ENCODE measurements at places on chromosomes 2 and 18.

DNA sequence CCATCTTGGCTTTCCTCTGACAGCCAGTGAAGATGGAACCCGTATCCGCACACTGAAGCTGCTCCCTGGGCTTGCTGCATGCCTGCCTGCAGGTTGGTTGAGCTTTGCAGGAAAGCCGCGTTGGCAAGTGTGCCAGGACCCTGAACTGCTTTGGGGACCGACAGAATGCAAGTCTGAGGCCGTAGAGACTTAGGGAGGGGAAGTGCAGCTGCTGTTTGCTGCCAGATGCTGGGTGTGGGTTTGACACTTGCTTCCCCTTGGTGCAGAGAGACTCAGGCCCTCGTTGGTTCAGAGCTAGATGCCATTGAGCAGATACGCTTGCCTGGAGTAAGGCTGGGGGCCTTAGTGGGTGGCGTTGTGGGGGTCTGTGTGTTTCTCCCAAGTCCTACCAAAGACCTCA is 13.1 kb upstream of the PHLPP1 start:
- DNase-seq, result no peak

DNA sequence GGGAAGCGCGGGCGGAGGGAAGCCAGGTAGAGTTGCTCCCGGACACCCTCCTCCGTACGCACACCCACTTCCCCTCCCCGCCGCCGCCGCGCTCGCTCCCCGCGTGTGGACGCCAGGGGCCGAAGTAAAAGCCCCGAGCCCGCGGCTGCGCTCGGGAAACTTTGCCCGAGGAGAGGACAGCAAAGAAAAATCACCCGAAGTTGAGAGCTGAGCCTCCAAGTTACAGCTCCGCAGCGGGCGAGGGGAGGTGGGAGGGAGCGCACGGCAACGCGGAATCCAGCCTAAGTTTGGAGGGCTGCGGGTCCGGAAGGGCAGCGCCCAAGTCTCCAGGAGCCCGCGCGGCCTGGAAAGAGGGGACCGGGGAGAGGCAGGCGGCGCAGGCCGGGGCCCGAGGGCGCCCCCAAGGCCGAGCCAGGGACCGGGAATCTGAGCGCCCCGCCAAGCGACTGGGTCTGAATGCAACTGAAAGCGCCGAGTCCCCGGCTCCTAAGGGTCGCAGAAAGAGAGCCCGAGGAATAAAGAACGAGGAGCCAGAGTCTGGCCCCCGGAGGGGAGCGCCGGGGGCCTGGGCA is 706 bp upstream of the BCL11A start:
- peak; percentile 42 for DNase-seq

GRCh38 chr2:215299337-215299859 is 12.5 kb upstream of the ATIC start:
- DNase-seq, result no peak

GRCh38 chr2:69715964-69716363 is 26.0 kb upstream of the ANXA4 start:
- DNase-seq, result no peak

GRCh38 chr2:167581961-167582574 is 665.3 kb downstream of the STK39 start:
- DNase-seq, result peak; percentile 63

DNA sequence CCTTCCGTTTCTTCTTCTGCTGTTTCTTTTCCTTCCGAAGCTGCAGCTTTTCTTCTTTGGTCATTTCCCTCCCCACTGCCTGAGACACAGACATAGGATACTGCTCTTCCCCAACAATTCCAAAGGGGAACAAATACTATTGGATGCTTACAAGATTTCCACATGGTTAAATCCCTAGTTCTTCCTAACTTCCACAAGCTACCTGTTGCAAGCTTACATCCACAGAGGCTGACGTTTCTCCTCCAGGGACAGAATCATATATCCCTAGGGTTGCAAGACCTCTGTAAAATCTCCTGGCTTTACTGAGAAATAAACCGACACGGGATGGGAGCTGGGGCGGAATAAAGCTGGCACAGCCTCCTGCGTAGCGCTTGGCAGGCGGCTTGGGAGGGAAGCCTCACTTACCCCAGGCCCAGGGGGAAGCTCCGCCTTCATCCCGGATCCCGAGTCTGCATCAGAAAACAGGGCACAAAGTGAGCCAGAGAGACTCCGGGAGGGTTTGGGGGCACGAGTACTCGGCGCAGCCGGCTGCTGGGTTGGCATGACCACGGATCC is 590 bp downstream of the EIF2B4 start:
- peak; percentile 40 for DNase-seq

- DNase-seq, result no peak
Observed at GRCh38 chr18:55665506-55665905, 77.5 kb upstream of the TCF4 start.

GRCh38 chr2:54945391-54946219 is 104.6 kb downstream of the RTN4 start:
- DNase-seq, result no peak

GRCh38 chr18:41012194-41012593 is 942.8 kb upstream of the PIK3C3 start:
- DNase-seq, result no peak

DNA sequence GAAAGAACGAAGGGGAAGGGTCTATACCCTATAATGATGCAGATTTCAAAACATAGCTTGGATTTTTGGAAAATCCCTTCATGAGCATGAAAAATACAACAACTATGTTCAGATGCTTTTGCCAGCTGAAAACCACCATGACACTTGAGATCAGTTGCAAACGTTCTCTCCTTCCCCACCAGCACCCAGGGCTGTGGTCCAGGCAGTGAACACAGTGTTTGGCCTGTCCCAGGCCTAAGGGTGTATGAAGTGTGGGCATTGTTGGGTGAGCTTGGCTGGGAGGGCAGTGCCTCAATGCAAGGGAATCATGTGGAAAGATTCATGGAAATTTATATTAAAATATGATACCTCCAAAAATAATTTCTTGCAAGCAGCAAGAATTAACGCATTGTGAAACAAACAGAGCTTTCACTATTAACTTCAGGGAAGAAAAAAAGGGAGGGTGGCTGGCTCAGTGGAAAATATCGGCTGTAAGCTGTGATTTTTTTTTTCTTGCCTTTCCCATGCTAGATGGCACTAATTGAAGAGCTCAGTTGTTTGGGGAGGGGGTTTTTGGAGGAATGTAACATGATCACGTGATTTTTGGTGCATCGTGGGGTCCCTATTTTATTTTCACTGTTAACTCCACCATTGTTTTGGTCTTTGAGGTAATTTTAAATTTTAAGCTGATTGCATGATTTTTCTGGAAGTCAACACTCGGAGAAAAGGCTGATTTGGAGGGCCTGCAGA is 52.0 kb downstream of the CDC42EP3 start:
- DNase-seq, result no peak

DNA sequence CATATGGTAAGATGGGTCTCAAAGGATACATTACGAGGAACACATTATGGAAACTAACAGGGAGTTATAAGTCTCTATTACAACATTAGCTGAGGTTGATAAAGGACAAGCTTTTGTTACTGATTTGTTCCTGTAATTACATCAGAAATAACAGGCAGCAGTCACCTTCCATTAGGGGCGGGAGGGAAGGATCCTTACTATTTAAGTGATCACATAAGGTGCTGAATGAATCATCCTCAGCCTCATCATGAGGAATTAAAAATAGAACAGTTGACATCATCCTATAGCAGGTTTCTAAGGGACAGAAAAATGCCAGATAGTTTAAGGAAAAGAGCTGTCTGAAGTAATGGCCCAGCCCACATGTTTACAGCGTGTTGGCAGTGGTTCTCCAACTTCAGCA is 86.9 kb upstream of the MGAT5 start:
- DNase-seq, result no peak

- DNase-seq, result no peak
Observed at GRCh38 chr2:230714136-230714480, 1.5 kb downstream of the CAB39 start.

GRCh38 chr18:24136967-24137373 is 1.9 kb upstream of the CABYR start:
- no peak for DNase-seq

- no peak for DNase-seq
Observed at GRCh38 chr2:16038621-16039020, 98.3 kb downstream of the MYCN start.

DNA sequence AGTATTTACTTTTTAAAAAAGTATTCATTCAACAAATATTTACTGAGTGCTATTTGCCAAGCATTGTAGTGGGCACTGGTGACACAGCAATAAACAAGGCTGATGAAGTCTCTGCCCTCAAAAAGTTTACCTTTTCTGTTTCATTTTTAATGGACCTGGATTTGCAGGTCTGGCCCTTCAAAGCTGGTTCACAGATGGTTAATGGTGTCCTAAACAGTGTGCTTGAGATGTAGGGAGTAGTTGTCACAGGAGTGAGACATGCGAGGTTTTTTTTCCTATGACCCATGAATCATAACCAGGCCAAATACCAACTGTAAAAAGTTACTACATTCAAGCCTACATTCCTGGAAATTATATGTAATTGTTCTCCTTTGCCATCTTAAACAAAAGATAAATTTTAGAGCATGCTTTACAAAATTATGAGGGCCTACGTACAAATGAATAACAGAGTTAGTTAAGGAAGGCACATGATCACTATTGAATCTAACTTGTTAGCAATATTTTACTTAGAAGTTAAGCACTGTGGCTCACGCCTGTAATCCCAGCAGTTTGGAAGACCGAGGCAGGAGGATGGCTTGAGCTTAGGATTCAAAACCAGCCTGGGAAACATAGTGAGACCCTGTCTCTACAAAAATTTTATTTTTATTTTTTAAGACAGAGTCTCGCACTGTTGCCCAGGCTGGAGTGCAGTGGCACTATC is 223.9 kb downstream of the MBD5 start:
- no peak for DNase-seq

DNA sequence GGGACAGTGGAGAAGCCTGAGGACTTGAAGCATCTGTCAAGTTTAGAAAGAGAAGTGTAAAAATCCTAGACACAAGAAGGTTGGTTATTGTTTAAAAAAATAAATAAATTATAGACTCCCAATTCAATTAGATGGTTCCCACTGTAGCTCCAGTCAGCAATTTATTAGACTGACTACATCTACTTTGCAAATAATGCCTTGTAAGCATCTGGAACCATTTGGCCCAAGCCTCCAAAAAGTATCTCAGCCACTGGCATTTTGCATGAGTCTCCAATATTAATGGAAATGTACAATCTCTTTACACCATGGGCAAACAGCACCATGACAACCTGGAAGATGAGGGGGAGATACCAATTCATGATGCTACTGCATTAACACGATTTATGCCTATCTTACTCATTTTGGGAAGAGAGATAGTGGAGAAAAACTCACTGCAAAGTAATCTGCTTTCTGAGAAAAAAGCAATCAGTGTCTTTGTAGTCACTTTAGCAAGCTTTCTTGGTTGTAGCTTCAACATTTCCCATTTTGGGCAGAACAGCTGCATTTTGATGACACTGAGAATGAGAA is 2.8 kb downstream of the NYAP2 start:
- DNase-seq, result no peak

GRCh38 chr2:66717218-66717905 is 282.4 kb downstream of the MEIS1 start:
- DNase-seq, result no peak

DNA sequence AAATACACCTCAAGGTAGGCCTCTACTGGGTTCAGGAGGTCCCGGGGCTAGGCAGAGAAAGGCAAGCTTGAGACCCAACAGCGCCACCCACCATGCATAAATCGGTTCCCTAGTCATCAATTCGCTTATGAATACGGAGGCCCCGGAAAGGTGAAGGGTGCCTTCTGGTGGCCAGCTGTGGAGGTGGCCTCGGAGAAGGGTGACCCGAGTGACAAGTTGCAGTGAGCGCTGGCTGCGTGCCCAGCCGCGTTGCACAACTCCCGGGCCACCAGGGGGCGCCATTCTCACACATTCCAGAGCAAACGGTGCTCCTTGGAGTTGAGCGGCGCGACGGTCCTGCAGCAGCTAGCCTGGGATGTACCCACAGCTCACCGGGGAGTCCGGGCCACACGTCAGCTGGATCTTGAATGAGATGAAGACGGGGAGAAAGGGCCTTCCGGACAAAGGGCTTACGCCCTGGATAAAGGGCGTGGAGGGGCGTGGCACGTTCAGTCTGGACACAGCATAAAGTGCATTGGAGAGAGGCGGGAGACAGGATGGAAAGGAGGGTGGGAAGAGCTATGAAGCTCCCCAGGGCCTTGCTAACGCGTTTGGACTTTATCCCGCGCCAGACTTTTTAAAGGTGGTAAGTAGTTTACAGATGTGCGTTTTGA is 20.4 kb downstream of the TMSB10 start:
- DNase-seq, result peak; percentile 93

GRCh38 chr2:85194780-85195480 is 61.7 kb downstream of the TCF7L1 start:
- no peak for DNase-seq

Data from COR-L47 (cell line).